Activated CD4-positive, alpha-beta T cell treated with anti-CD3 and anti-CD28 coated beads, Interleukin-2, amount 50 U/mL, for 1 hour (primary cell): ENCODE measurements at places on chromosomes 12 and 14.

- no peak for DNase-seq
Measured at GRCh38 chr12:121468499-121468801, 68.5 kb downstream of the RNF34 start.

DNA sequence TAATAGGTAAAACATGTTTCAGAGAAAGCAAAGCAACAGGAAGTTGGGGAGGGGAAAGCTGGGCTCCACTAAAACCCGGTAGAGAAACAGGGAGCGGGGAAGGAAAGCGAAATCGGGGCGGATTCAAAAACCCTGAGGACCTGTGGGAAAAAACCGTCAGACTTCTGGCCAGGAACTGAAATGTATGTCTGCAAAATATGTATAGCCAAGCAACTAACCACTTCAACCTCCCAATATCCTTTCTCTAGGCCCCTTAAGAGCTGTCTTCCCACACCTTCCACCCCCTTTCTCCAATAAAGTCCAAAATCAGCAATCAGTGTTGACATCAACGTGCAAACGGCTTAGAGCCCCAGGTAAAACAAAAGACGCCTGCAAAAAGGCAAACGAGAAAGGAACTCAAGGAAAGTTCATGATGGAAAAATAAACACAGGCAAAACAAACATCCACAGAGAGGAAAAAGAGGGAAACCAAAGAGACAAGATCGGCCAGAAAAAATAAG lies 32.8 kb downstream of the SIX1 start:
- no peak for DNase-seq

- no peak for DNase-seq
Measured at GRCh38 chr12:46693034-46693433, 132.8 kb downstream of the SLC38A4 start.

GRCh38 chr12:78418919-78419318 lies 445.7 kb upstream of the SYT1 start:
- no peak for DNase-seq

GRCh38 chr12:108570743-108571608 lies 8.6 kb downstream of the ISCU start:
- DNase-seq: no peak

DNA sequence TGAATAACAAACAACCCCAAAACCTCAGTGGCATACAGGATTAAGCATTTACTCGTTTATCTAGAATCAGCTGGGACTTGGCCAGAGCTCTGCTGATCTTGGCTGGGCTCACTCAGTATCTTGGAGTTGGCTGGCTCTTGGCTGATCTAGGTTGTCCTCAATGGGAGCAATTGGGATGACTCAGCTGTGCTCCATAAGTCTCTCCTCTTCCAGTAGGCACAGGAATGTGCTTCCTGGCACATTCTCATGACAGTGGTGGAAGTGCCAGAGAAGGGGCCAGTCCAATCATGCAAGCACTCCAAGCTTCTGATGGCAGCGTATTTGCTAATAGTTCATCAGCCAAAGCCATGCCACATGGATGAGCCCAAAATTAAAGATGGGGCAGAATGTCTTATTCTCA lies 41.7 kb upstream of the ANO4 start:
- no peak for DNase-seq
